Activated gamma-delta T cell treated with anti-CD3 and anti-CD28 coated beads, Interleukin-2, amount 50 U/mL, for 16 hours (primary cell): ENCODE measurements at places on chromosomes 3 and 15.
A peak's percentile ranks its signal among the peaks of the same experiment; 100 is the strongest.

DNA sequence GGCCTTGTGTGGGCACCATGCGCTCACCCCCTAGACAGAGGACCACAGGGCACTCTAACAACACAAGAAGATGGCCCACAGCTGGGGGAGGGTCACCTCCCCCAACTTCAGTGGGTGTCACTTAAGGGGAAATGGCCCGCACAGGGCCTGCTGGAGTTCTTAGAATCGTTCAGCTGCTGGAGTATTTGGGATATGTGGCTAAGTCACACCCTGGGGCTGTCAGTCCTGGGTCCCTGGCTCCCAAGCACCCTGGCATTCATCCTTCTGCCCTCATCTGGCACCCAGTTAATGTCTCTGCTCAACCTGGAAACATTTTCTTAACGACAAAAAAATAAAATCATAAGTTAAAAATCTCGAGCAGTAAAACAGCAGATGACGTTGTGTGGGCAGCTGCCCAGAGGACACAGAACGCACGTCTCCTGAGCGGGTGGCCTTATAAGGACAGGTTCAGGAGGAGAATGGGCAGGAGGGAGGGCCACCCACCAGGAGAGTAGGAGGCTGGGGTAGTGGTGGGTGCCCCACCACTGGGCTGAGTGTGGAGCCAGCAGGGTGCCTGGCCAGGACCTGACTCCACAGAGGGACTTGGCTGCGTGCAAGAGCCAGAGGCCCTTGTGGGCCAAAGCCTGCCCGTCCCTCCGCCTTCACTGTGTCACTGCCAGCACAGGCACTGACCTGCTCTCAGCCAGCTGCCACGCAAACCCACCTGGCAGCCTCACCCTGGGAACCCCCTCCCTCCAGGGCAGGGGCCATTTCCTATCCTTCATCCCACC is 11.5 kb downstream of the KBTBD13 start:
- no peak for DNase-seq

- DNase-seq: no peak
These were observed 44.9 kb upstream of the CTSH start for GRCh38 chr15:78989701-78990240.

DNA sequence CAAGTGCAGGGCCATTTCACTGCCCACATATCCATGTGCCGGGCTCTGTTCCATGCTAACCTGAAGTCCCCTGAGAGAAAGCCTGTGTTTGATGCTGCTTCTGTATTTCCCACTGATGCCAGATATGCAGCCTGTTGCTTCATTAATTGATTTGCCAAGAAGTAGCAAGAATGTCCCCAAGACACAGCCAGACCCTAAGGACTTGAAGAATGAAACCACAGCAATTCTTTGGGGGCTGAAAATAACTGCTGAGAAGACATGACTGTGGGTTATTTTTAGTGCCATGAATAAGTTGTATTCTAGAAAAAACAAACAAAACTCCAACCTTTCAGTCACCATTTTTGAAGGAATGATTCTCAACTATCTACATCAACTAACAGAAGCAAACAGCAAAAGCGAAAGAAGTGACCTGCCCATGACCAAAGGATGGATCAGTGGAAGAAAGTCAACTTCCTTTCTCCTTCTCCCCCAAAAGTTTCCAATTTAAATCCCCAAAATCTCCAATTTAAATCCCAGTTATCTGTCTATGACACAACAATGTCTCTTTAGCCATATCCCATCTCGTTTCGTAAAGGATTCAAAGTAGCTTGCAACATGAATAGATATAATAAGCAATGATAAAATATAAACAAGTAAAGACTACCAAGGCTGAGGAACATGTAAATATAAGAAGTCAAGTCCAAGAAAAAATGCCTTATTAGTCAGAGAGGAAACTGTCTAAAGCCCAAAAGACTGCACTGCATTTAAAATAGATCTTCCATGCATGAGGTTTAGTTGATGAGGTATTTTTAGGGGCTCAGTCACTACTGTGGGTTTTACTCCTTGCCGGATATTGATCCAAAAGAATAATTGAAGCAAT is 226.8 kb downstream of the DTWD1 start:
- DNase-seq: no peak

- peak; percentile 41 for DNase-seq
These were observed 40.1 kb downstream of the CDCP1 start for GRCh38 chr3:45105855-45106671.

DNA sequence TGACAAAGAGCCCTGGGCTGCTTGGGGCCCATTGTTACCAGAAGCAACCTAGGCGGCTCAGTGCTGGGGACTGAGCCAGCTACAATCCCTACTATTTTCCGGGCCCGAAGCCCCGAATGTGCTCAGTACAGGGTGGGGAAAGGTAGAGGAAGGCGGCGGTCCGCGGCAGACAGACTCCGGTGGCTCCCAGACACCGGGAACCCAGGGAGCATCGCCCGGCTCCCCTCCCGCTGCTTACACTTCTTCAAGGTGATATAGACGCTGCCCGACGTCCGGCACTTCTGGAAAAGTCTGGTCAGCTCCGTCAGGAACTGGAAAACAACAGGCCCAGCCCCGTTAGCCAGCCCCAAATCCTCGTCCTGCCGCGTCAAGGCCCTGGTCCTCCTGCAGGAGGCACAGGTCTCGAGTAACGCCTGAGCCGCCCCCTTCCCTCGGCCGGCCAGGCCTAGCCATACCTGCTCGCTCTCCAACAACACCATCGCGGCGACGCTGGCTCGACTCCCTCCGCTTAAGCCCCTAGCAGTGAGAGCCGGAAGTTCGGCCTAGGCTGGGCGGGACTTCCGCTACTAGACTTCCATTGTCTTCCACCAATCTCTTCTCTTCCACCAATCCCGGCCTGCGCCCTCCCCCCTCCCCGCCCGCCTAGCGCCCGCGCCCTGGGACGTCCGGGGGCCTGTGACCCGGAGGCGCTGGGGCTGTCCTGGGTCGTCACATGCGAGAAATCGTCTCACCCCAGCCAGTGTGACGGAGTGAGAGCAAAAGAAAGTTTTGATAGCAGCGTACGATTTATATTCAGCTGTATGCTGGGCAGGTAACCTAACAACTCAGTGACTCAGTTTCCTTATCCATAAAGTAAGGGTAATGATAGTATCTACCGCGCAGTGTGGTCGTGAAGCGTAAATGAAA is at the start of gene SRP14:
Gene SRP14, minus strand, starts transcription at position 544 of the 906 bp plus-strand sequence. Its CDS starts 65 bp downstream, at position 479.
- DNase-seq: peak; percentile 94

GRCh38 chr15:75841626-75842025 is 1.6 kb upstream of the UBE2Q2 start:
- no peak for DNase-seq

DNA sequence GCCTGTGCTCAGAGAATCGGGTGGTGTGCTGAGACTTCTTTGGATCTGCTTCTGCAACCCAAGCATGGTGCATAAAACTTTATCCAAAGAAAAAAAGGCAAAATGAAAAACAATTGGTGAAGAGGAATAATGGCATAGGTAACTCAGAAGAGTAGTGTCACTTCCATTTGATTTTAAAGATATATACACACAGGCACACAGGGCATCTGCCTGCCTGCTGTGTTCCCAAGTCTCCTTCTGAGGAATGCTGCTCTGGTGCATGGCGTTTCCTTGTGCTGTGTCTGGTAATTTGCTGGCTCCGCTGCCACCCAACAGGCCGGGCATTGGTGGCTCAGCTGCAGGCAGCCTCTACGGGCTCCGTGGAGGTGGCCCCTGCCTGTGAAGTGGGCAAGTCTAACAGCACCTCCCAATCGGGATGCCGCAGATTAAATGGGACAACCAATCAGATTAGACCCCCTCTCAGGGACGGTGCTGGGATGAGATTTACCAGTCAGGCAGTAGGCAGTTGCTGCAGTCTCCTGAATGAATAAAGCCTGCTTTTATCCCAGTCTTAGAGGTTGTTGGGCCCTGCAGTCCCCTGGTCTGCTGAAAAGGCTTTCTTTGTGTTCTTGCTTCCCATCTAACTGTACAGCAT is 253.7 kb upstream of the RASGRP1 start:
- DNase-seq: no peak

DNA sequence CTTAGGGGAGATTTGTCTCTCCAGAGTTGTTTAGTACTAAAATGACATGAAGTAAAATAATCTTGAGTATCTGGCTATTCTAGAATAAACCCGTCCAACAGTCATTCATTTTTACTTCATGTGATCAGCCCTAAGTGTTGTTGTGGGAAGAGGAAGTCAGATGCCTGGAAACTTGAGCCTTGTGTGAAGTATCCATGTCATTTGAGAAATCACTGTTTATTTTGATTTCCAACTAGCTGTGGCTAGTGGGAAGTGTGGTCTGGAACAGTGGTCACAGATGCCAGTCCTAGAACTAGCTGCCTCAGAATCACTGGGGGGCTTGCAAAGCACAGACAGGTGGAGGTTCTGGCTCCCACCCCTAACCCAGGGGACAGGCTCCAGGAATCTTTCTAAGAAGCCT is 77.7 kb upstream of the LIMD1 start:
- no peak for DNase-seq

DNA sequence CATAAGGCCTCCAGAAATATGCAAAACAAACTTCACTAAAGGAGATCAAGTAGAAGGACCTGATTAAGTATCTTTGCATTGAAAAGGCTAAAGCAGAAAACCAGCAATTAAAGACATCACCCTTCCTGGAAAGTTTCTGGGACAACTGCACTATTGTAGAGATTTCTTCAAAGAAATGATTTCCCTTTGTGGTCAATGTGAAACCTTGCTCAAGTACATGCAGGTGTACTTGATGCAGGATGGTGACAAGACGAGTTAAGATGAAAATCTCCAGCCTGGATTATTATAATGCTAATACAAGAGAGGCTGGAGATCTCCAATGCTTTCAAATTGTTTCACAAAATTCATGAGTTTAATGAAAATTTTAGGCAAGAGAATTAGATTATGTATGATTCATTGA is 208.4 kb downstream of the TIGIT start:
- DNase-seq: no peak

GRCh38 chr3:4596612-4597011 is 103.5 kb downstream of the ITPR1 start:
- DNase-seq: no peak

GRCh38 chr3:3089017-3089416 is 21.2 kb downstream of the IL5RA start:
- no peak for DNase-seq

DNA sequence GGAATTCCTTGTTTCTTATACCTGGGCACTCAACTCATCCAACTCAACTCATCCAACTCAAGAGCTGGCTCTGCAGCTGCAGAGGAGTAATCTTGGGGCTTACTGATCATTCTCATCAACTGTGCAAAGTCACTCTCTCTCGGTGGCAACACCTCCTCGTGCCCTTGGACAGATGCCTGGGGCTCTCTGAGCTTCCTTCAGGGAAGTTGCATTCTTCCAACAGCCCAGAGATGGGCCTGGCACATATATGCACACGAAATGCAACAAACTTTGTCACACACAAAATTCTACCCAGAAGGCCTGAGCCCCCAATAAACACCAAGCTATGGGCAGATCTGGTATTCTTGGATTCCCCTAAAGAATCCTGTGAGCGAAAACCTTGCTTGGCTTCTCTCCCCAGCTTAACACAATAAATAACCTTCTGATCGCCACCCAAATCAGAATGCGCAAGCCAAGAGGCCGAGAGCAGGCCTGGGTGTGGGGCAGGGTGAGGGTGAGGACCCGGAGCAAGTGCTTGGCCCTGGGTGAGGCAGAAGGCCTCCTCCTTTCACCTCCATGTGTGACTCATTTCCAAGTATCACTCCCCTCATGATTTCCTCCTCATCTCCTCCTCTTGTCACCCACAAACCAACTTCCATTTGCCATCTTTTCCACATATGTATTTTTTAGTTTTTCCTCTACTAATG is 15.4 kb downstream of the TGM5 start:
- DNase-seq: no peak

DNA sequence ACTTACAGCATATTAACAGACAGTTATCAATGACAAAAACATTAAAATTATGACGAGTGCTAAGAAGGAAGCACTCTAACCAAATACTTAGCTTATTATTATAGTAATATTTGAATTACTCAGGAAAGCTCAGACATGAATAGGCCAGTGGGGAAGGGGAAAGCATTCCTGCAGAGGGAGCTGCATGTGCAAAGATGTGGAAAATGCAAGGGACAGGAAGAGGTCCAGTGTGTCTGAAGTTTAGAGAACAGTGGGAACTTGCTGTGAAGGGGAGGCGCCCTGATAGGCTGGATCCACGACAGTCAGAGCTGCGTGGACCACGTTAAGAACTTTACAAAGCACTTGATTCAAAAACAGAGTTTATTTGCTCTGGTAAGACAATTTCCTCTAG is 1.2 kb upstream of the SPICE1 start:
- no peak for DNase-seq

GRCh38 chr3:188712248-188712924 is 459.4 kb upstream of the TPRG1 start:
- no peak for DNase-seq

- DNase-seq: no peak
These were observed 57.4 kb downstream of the ANXA2 start for GRCh38 chr15:60340207-60340921.

GRCh38 chr3:168981396-168981795 is 682.1 kb downstream of the MECOM start:
- no peak for DNase-seq

DNA sequence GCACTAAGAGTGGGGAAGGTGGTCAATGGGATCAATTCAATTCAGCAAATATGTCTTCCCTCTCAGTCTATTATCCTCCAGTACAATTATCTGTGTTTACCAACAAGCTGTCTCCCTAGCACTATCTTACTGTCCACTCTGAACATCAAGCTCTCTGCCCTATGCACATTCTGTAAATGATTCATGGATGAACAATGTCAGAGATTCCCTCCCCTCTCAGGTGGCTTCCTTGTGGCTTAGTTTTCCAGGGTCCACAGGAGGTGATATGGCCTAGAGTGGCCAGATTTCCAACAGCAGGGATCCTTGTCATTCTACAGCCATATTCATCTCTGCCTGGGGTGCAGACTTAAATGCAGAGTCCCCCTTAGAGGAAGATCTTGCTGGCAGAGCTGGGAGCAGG is 225.1 kb downstream of the UACA start:
- DNase-seq: no peak

DNA sequence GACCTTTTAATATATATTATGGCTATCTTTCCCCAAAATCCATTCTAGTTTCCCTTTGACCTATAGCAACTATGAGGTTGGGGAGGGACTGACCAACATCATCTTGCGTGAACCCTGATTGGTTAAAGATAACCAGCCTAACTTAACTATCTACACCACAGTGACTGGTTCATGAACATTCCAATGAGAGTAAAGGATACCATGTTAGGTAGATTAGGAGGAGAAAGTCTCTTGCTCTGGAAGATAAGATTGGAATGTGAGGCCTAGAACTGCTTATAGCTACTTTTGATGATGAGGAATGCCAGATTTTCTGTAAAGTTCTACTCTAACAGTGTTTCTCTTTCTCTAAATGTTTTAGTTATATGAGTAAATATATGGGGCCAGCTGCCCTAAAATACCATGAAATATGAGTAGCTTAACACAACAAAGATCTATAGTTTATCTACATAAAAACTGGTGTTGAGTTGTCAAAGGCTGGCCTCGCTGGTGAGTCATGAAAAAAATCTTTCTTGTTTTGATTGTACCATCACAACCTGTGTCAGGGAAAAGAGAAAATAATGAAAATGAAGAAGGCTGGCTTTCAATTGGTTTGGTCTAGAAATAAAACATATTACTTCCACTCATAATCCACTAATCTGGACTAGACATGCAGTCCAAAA is 481.4 kb downstream of the NSUN3 start:
- no peak for DNase-seq

- DNase-seq: no peak
These were observed 1.5 kb downstream of the TCAIM start for GRCh38 chr3:44340058-44340395.
